ENCODE measurements at places on chromosomes 5 and 9. TPM values are rescaled to one million over a fixed set of nuclear protein-coding genes. Genes with fewer than 3 reads are reported as not detected.

- DNase-seq, result no peak
- H3K36me3 ChIP-seq, result no peaks in the 10 kb centered on the region
- no peaks in the 10 kb centered on the region for H3K4me1 ChIP-seq
- H3K27ac ChIP-seq, result no peak overlapping the region
- H3K27me3 ChIP-seq, result no peaks in the 10 kb centered on the region
Measured at GRCh38 chr5:96978812-96979449, 43.1 kb downstream of the LNPEP start.

- no peak for DNase-seq
- H3K27me3 ChIP-seq, result no peaks in the 10 kb centered on the region
- H3K27ac ChIP-seq, result no peak overlapping the region
Measured at GRCh38 chr5:96609369-96609768, 52.8 kb upstream of the CAST start.

- no peaks in the 10 kb centered on the region for H3K4me1 ChIP-seq
- H3K4me3 ChIP-seq, result no peak overlapping the region
- no peaks in the 10 kb centered on the region for H3K36me3 ChIP-seq
Measured at GRCh38 chr9:88370346-88370745, 17.9 kb upstream of the SPIN1 start.

Gene GRXCR2
- 0.13 TPM for total RNA-seq
